ENCODE measurements at places on chromosomes 7 and 10. TPM values are rescaled to one million over a fixed set of nuclear protein-coding genes. Genes with fewer than 3 reads are reported as not detected.

DNA sequence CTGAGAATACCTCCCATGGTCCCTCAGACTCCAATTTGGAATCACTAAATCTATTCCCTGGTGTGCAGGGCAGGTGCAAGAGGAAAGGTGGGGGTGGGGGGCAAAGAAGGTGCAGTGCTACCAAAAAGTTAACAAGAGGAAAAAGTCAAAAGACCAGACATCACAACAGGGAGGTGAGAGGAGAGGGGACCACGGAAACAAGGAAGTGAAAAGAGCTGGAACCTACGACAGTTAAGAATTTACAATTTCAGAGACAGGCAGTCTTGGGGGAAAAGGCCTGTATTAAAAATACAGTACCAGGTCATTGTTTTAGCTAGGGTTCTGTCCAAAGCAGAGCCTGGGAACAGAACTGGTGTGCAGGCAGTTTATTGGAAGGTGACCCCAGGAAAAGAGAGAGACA is 14.6 kb downstream of the ITGB1 start:
- no peak overlapping the region for H3K4me3 ChIP-seq
- H3K36me3 ChIP-seq, result peaks cover 38% of the 10 kb centered on the region
- H3K27ac ChIP-seq, result no peak overlapping the region

DNA sequence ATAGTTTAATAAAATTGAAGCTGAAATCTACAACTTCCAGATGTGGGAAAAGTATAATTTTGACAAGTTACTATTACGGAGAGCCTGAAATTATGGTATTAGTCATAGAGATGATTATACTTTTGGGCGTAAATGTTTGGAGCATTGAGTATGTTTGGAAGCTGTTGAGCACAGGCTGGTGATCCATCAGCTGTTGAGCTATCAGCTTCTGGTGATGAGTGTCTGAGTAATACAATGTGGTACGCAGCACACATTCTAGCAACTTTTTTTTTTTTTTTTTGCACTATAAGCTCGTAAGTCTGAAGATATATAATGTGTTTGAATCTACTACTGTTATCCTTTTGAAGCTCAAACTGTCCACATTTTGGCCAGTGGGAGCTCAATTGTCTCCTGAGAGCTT is 123.4 kb downstream of the ATE1 start:
- H3K27ac ChIP-seq, result no peak overlapping the region
- no peaks in the 10 kb centered on the region for H3K36me3 ChIP-seq
- H3K4me3 ChIP-seq, result no peak overlapping the region
- H3K4me1 ChIP-seq, result no peaks in the 10 kb centered on the region
- no peaks in the 10 kb centered on the region for H3K27me3 ChIP-seq
- DNase-seq, result no peak

GRCh38 chr7:154881026-154881425 is 121.9 kb downstream of the PAXIP1 start:
- H3K27me3 ChIP-seq, result no peaks in the 10 kb centered on the region
- H3K4me3 ChIP-seq, result no peak overlapping the region
- DNase-seq, result no peak
- no peaks in the 10 kb centered on the region for H3K36me3 ChIP-seq

- no peaks in the 10 kb centered on the region for H3K36me3 ChIP-seq
- DNase-seq, result no peak
- no peak overlapping the region for H3K4me3 ChIP-seq
- no peak overlapping the region for H3K27ac ChIP-seq
- H3K4me1 ChIP-seq, result no peaks in the 10 kb centered on the region
Measured at GRCh38 chr10:128626397-128627000, 500.3 kb upstream of the MKI67 start.

- no peak for DNase-seq
- no peaks in the 10 kb centered on the region for H3K27me3 ChIP-seq
- H3K27ac ChIP-seq, result no peak overlapping the region
- no peak overlapping the region for H3K4me3 ChIP-seq
- no peaks in the 10 kb centered on the region for H3K4me1 ChIP-seq
Measured at GRCh38 chr7:112346381-112347060, 103.7 kb upstream of the IFRD1 start.

GRCh38 chr10:132512693-132513345 is 24.8 kb upstream of the INPP5A start:
- DNase-seq, result no peak
- H3K27me3 ChIP-seq, result no peaks in the 10 kb centered on the region
- no peaks in the 10 kb centered on the region for H3K4me1 ChIP-seq
- no peak overlapping the region for H3K4me3 ChIP-seq
- no peak overlapping the region for H3K27ac ChIP-seq

DNA sequence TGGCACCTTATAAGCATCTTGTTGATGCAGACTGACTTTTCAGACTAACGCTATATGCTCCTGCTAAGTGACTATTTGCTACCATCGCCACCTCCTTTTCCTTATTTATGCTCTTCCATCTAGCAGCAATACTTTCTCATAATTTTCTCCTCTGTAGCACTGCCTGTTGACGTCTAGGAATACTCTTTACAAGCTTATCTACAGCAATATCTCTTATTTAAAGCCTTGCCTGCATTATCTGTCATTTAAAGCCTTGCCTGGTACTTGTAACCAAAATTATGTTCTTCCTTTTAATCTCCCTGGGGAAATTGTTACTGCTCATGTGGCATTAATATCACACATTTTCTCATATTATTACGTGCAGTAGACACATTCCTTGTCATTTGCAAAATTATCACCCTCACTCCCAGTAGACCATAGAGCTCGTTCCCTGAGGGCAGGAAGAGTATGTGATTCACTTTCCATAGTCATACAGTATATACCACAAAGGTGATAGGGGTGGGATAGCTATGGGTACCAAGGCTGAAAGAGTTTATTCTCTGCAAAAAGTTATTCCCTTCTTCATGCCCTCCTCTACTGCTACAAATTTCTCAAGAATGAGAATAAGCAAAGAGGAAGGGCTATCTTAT is 359.7 kb upstream of the PCDH15 start:
- H3K36me3 ChIP-seq, result no peaks in the 10 kb centered on the region
- no peak overlapping the region for H3K4me3 ChIP-seq
- H3K4me1 ChIP-seq, result no peaks in the 10 kb centered on the region
- DNase-seq, result no peak

- H3K27ac ChIP-seq, result no peak overlapping the region
- no peak overlapping the region for H3K4me3 ChIP-seq
- peaks cover 3% of the 10 kb centered on the region for H3K4me1 ChIP-seq
- no peaks in the 10 kb centered on the region for H3K36me3 ChIP-seq
Measured at GRCh38 chr10:44908066-44908749, 2.9 kb upstream of the TMEM72 start.

GRCh38 chr7:65264258-65264657 is 109.4 kb upstream of the ZNF92 start:
- no peak for DNase-seq
- no peak overlapping the region for H3K27ac ChIP-seq
- peaks cover 7% of the 10 kb centered on the region for H3K27me3 ChIP-seq
- no peak overlapping the region for H3K4me3 ChIP-seq
- H3K36me3 ChIP-seq, result no peaks in the 10 kb centered on the region

DNA sequence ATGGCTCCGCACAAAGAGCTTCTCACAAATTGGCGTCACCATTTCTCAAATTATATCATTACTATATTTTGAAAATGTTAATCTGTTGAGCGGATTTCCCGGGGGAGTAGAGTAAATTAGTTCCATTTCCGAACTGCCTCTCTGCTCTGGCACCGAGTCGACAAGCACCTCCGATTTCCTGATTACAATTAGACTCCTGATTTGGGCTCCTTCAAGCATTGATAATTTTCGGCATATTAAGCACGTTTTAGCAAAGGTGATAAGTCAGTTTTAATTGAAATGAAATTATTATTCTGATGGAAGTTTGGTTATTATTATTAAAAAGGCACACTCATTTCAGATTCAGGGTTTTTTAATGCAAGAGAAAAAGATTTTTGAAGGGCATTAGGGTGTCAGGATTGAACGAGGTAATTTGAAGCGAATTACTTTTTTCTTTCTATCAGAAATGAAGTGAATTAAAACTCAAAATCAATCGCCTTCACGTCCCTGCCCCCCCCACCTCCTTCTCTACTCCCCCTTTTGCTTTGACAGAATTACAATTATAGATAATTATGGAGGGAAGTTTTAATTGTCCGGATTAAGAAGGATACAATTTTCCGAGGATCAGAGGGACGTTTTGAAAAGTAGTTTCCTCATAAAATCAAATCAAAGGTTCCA is 4.0 kb upstream of the UNCX start:
- H3K27me3 ChIP-seq, result peaks cover 63% of the 10 kb centered on the region
- H3K36me3 ChIP-seq, result peaks cover 6% of the 10 kb centered on the region
- no peaks in the 10 kb centered on the region for H3K4me1 ChIP-seq
- no peak for DNase-seq
- H3K4me3 ChIP-seq, result no peak overlapping the region

- peaks cover 63% of the 10 kb centered on the region for H3K36me3 ChIP-seq
- peaks cover 91% of the 10 kb centered on the region for H3K4me1 ChIP-seq
- DNase-seq, result no peak
- H3K27ac ChIP-seq, result peak overlapping the region; percentile 73
- no peak overlapping the region for H3K4me3 ChIP-seq
Measured at GRCh38 chr10:124728830-124729661, 15.1 kb downstream of the FAM53B start.

DNA sequence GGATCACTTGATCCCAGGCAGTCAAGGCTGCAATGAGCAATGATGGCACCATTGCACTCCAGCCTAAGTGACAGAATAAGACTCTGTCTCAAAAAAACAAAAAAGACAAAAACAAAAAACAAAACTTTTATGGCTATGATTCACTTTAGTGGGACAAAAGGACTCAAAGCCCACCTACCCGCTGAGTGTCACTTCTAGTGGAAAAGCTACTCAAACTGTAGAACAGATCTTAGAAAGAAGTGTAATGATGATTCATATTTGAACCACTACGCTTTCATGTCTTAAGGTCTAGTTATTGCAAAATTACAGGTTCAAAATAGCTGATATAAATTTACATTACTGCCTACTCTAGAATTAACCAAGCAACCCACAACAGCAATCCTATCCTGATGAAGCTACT is 47.1 kb upstream of the OTUD1 start:
- H3K27ac ChIP-seq, result no peak overlapping the region
- DNase-seq, result no peak
- H3K4me1 ChIP-seq, result peaks cover 6% of the 10 kb centered on the region
- H3K36me3 ChIP-seq, result no peaks in the 10 kb centered on the region
- no peaks in the 10 kb centered on the region for H3K27me3 ChIP-seq

- no peak overlapping the region for H3K27ac ChIP-seq
- no peaks in the 10 kb centered on the region for H3K4me1 ChIP-seq
- DNase-seq, result no peak
- H3K4me3 ChIP-seq, result no peak overlapping the region
- peaks cover 6% of the 10 kb centered on the region for H3K27me3 ChIP-seq
Measured at GRCh38 chr10:15267496-15267895, 99.0 kb upstream of the NMT2 start.

GRCh38 chr7:6476596-6477317 is 29.0 kb upstream of the DAGLB start:
- peaks cover 54% of the 10 kb centered on the region for H3K36me3 ChIP-seq
- no peak overlapping the region for H3K27ac ChIP-seq
- no peaks in the 10 kb centered on the region for H3K27me3 ChIP-seq
- no peak overlapping the region for H3K4me3 ChIP-seq
- H3K4me1 ChIP-seq, result peaks cover 59% of the 10 kb centered on the region

GRCh38 chr7:41367967-41368882 is 334.7 kb downstream of the INHBA start:
- no peak for DNase-seq
- no peaks in the 10 kb centered on the region for H3K4me1 ChIP-seq
- H3K36me3 ChIP-seq, result no peaks in the 10 kb centered on the region
- H3K4me3 ChIP-seq, result no peak overlapping the region

DNA sequence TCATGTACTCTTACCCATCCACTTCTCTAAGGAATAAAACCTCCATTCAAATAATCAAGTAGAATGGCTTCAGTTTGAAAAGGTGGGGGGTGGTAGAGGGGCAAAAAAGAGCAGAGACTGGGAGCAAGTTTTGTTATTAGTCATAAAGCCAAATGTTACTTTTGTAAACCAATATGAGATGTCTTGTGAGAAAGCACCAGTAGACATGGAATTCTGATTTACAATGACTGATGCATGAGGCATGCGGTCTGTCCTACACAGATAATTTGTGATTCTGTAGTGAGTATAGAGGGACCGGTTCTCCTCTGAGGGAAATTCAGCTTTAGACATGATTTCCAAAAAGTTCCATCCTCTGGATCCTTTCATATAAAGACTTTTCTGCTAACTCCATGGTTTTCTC is 12.9 kb upstream of the ABCA13 start:
- peaks cover 7% of the 10 kb centered on the region for H3K4me1 ChIP-seq
- no peaks in the 10 kb centered on the region for H3K36me3 ChIP-seq
- no peak for DNase-seq
- H3K27me3 ChIP-seq, result peaks cover 24% of the 10 kb centered on the region

DNA sequence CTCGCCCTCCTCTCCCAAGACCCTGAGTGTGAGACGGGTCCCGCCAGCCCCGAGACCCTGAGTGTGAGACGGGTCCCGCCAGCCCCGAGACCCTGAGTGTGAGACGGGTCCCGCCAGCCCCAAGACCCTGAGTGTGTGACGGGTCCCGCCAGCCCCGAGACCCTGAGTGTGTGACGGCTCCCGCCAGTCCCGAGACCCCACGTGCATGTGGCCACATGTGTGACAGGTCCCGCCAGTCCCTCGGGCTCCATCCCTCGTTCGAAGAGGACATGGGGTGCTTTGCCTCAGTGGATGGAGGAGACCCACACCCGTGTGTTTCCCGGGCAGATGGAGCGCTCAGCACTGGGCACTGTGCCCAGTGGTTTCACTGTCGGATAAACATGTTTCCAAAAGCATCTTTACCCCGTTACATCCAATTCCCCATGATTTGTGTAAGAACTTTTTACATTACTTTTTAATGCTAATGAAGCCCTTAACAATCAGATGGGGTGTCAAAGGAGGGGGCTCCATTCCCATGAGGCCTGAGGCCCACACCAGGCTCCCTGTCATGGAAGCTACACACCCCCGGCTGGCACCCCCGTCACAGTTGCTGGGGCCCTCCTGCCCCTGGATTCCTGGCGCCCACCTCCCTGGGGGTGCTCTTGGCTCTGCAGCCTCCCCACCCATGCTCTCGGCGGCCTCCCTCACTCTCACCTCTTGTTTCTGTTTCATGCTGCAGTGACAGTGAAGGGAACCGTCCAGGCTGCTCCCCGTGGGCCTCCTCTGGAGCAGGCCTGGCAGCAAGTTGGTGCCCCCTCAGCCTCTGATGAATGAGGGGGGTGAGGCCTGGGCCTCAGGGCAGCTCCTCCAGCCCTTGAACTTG is 48.5 kb upstream of the CFAP46 start:
- no peak for DNase-seq
- no peak overlapping the region for H3K27ac ChIP-seq
- H3K4me3 ChIP-seq, result no peak overlapping the region
- H3K4me1 ChIP-seq, result no peaks in the 10 kb centered on the region
- no peaks in the 10 kb centered on the region for H3K36me3 ChIP-seq
- no peaks in the 10 kb centered on the region for H3K27me3 ChIP-seq

Gene OR6V1
- not detected for total RNA-seq

Gene FAM25C
- total RNA-seq, result not detected

Gene HOXA13
- not detected for total RNA-seq

Gene ZNF212
- total RNA-seq, result 14.5 TPM

Gene MTURN
- 2.7 TPM for total RNA-seq

Gene HIP1
- 5.2 TPM for total RNA-seq

Gene MAGI2
- 0.08 TPM for total RNA-seq

Gene POLR2J2
- 8.4 TPM for total RNA-seq

Gene COBL
- not detected for total RNA-seq

Measured in activated CD4-positive, alpha-beta memory T cell treated with anti-CD3 and anti-CD28 coated beads, Interleukin-2, amount 10 ng/mL, durations not matched to agents 7 days and 5 days (primary cell).